ENCODE measurements at places on chromosomes 12 and 14.
A peak's percentile ranks its signal among the peaks of the same experiment; 100 is the strongest.

DNA sequence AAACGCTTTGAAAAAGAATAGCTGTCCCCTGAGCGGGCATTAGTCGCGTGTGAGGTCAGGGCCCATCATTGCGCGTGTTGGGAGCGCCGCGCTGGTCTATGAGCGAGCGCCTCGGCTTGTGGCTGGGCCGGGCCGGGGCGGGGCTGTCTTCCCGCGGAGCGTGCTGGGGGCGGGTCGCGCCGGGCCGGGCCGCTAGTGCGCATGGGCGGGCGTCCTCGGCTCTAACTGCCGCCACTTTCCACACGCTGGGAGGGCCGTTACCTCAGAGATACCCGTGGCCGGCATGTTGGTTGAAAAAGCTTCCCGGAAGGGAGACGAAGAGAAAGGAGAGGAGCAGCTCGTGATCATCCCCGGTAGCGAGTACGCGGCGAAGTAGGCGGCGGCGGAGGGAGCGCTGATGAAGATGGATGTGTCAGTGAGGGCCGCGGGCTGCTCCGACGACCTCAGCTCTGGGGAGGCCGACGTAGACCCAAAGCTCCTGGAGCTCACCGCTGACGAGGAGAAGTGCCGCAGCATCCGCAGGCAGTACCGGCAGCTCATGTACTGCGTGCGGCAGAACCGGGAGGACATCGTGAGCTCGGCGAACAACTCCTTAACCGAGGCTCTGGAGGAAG lies at the start of gene EID3:
EID3 (plus strand) TSS at position 202 of the 614 bp plus-strand sequence; CDS start at position 398, 196 bp downstream.
- DNase-seq = peak; percentile 78

DNA sequence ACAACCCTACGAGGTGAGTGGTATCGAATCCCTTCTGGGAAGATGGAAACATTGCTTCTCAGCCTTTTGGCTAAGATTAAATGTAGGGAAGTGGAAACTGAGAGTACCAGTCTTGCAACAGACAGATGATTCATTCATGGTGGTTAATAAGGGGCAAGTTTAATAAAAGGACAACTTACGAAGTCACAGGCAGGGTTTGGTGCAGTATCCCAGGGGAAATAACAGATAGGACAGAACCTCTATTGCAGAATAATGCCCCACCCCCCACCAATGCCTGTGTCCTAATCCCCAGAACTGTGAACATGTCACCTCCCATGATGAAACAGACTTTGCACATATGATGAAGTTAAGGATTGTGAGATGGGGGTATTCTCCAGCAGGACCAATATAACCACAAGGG lies 212.5 kb downstream of the TBX5 start:
- no peak for DNase-seq

- DNase-seq = no peak
These were observed 212.7 kb downstream of the PHLDA1 start for GRCh38 chr12:75818863-75819262.

GRCh38 chr14:105529319-105529568 lies 2.9 kb downstream of the TMEM121 start:
- no peak for DNase-seq

GRCh38 chr12:47698055-47698454 lies 7.8 kb downstream of the RPAP3 start:
- DNase-seq = no peak

Measured in stimulated activated CD8-positive, alpha-beta memory T cell treated with anti-CD3 and anti-CD28 coated beads, Interleukin-7, amount 100 ng/mL, for 24 hours (primary cell).